ENCODE measurements at places on chromosomes 7 and 10. TPM values are rescaled to one million over a fixed set of nuclear protein-coding genes. Genes with fewer than 3 reads are reported as not detected.

The SLC13A4 gene
- total RNA-seq, result not detected

The EPC1 gene
- 26.1 TPM for total RNA-seq

The CLIP2 gene
- total RNA-seq, result 1.5 TPM

The ZNF511 gene
- 82.5 TPM for total RNA-seq

The CALHM3 gene
- not detected for total RNA-seq

The WDFY4 gene
- total RNA-seq, result 0.11 TPM

The PNLIPRP1 gene
- total RNA-seq, result not detected

The INA gene
- 0.82 TPM for total RNA-seq

The TFEC gene
- total RNA-seq, result not detected

The PCDH15 gene
- not detected for total RNA-seq

The ADGRA1 gene
- total RNA-seq, result not detected

The GRM3 gene
- not detected for total RNA-seq

The SPDYE2 gene
- not detected for total RNA-seq

The DPYSL4 gene
- total RNA-seq, result 10.1 TPM

The BHLHA15 gene
- 0.36 TPM for total RNA-seq

The PTPN20 gene
- 0.70 TPM for total RNA-seq

The SPDYE1 gene
- not detected for total RNA-seq

The FAM25C gene
- not detected for total RNA-seq

The SSC4D gene
- 0.40 TPM for total RNA-seq

The NKX1-2 gene
- not detected for total RNA-seq

The MSMB gene
- not detected for total RNA-seq

Measured in activated CD8-positive, alpha-beta memory T cell treated with anti-CD3 and anti-CD28 coated beads for 36 hours (primary cell).